Left kidney (tissue), 8 donors: ENCODE measurements at places on chromosomes 16 and 17. TPM values are rescaled to one million over a fixed set of nuclear protein-coding genes. Genes with fewer than 3 reads are reported as not detected.

DNA sequence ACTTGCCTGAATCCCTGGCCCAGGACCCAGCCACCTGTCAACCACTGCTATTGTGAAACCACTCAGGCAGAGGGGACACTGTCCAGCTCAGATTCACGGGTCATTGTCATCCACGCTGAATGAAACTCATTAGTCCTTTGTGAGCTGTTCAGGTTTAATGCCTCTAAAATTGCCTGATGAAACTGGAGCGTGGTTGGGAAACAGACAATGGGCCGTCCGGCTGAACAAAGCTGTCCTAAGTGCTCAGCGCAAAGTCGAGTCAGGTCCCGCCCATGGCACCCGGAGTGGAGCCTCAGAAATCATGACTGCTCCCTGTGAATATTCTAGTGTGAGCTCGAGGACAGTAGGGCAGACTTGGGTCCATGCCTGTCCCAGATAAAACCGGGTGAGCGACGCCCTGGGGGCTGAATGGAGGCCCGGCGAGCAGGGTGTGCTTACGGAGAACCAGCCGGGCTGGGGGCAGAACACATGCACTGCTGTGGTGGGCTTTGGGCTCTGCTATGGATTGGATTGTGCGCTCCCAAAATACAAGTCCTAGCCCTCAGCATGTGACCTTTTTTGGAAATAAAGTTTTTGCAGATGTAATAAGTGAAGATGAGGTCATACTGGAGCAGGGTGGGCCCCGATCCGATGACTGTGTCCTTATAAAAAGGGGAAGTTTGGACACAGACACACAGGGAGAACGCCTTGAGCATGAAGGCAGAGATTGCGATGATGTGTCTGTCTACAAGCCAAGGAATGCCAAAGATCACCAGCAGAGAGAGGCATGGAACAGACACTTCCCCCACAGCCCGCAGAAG lies 12.9 kb upstream of the CMIP start:
- DNase-seq: no peak

DPEP3 gene
- polyA plus RNA-seq: 0.08 TPM

CCR7 gene
- polyA plus RNA-seq: 0.20 TPM

DNA sequence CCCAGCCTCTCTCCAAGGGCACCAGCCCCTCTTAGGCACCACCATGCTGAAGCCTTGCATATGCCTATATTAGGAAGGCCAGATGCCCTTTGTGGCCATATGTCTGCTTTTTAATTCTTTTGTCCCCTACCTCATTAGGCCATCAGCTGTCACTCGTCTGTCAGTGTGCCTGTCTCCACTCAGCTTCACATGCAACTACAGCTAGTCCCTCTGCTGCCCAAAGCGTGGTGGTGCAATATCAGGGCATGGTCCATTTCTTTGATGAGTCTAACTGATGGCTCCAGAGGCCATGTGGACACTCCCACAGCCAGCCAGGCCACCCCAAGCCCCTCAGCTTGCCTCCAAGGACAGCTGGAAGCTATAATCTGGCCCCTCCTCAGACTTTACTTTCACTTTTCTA lies 36.3 kb downstream of the MYO18A start:
- DNase-seq: no peak

DNA sequence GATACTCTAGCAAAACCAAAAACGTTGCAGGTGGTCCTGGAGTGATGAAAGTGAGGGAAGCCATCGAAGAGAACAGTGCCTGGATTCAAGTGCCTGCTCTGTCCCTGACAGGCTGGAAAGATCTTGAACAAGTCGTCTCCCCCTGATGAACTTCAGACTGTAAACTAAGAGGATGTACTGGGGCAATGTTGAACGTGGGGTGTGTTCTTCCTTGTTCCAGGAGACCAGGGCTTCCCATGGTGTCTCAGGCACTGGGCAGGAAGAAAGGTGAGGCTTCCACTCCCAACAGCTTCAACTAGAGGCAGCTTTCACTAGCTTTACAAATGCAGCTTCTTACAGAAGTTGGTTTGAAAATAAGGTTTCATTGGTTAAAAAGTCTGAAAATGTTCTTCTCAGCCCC lies 21.4 kb upstream of the NF1 start:
- DNase-seq: no peak
